ENCODE measurements at places on chromosomes 1 and 21. TPM values are rescaled to one million over a fixed set of nuclear protein-coding genes. Genes with fewer than 3 reads are reported as not detected.

Gene MIXL1
- polyA plus RNA-seq: 0.66 TPM

Gene FCRL5
- 3.9 TPM for polyA plus RNA-seq

Gene TNFRSF9
- polyA plus RNA-seq: 0.24 TPM

Gene KLHDC9
- 144 TPM for polyA plus RNA-seq

Gene INKA2
- 8.3 TPM for polyA plus RNA-seq

Gene C8B
- polyA plus RNA-seq: 0.59 TPM

Gene TMEM52
- polyA plus RNA-seq: 40.8 TPM

Gene FUBP1
- polyA plus RNA-seq: 83.7 TPM

Gene PPP1R12B
- polyA plus RNA-seq: 32.6 TPM

Gene RGL1
- 34.3 TPM for polyA plus RNA-seq

Gene S100A11
- polyA plus RNA-seq: 275 TPM

Gene KRTAP22-2
- not detected for polyA plus RNA-seq

Gene HHIPL2
- polyA plus RNA-seq: 16.2 TPM

Gene SLC1A7
- 0.32 TPM for polyA plus RNA-seq

Gene NR1I3
- 0.57 TPM for polyA plus RNA-seq

Gene FMO2
- polyA plus RNA-seq: 2.5 TPM

Gene XCL1
- 0.51 TPM for polyA plus RNA-seq

Gene TAS1R2
- polyA plus RNA-seq: not detected

Gene ATP6V1G3
- not detected for polyA plus RNA-seq

Gene ZYG11A
- 6.4 TPM for polyA plus RNA-seq

Gene ACTL8
- 12.8 TPM for polyA plus RNA-seq

Gene PTGFR
- polyA plus RNA-seq: 2.9 TPM

Gene HTR6
- polyA plus RNA-seq: 0.21 TPM

Gene IL22RA1
- polyA plus RNA-seq: 0.95 TPM

Gene ABL2
- 12.4 TPM for polyA plus RNA-seq

Gene GRIK1
- polyA plus RNA-seq: 0.20 TPM

Gene USH2A
- 1.8 TPM for polyA plus RNA-seq

Gene LCE4A
- not detected for polyA plus RNA-seq

Gene PAPPA2
- 0.80 TPM for polyA plus RNA-seq

Gene ATAD3C
- 1.5 TPM for polyA plus RNA-seq

Gene S100B
- 7.1 TPM for polyA plus RNA-seq

Gene SIPA1L2
- 19.5 TPM for polyA plus RNA-seq

Gene FABP3
- 67.5 TPM for polyA plus RNA-seq

Gene AGMAT
- 1.8 TPM for polyA plus RNA-seq

Gene CFHR1
- polyA plus RNA-seq: 0.57 TPM

Gene TNFRSF18
- 0.67 TPM for polyA plus RNA-seq

Gene EDARADD
- 5.8 TPM for polyA plus RNA-seq
